ENCODE measurements at places on chromosomes 3 and 15.

GRCh38 chr3:69290006-69290405, 95.9 kb downstream of the FRMD4B start:
- DNase-seq, result no peak

GRCh38 chr3:123202451-123202850, 708 bp downstream of the SEC22A start:
- peak; percentile 20 for DNase-seq

DNA sequence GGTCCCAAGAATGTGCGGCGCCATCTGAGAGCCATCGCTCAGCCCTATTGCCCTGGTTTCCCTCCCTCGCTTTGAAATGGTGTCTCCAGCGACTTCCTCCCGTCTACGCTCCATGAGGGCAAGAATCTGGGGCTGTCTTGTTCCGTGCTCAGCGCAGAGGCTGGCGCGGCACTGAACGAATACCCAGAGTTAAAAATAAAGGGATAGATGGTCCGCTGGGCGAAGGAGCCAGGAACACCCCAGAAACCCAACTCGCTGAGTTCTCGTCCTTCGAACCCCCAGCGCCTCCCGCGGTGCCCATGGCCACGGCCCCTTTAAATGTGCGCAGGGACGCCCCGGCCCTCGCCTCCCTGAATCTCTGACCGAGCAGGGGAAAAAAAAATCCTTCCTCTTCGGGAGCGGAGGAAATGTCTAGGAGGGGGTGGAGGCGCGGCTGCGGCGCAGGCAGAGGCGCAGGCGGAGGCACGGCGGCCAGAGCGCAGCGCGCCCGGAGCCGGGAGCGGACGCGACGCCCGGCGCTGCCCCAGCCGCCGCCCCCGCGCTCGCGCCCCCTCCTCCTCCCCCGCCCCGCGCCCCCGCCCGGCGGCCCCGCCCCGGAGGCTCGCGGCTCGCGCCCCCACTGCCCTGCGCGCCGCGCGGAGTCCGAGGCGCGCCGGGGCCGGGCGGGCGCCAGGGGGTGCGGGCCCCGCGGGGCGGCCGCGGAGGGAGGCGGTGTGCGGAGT, 8.5 kb upstream of the FGD5 start:
- no peak for DNase-seq

GRCh38 chr3:17384567-17385296, 357.7 kb downstream of the TBC1D5 start:
- no peak for DNase-seq

GRCh38 chr3:44845528-44846520, 15.9 kb upstream of the TMEM42 start:
- peak; percentile 23 for DNase-seq

DNA sequence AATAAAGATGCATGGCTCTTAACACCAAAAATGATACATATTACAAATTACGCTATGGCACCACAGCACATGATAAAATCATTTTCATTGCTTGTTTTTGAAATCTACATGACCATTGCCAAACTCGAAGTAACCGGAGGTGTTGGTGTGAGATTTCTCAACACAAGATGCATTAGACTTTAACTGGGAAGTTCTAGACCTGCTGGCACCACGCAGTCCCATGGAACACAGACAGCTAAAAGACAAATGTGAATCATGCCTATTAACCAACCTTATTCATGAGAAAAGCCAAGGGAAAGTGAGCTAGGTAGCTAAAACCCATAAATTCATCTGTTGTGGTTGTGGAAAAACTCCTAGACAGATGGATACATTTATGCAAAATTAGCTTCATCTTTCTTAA, 595.4 kb downstream of the FOXP1 start:
- DNase-seq, result no peak

- no peak for DNase-seq
Observed at GRCh38 chr3:81581966-81582599, 179.4 kb downstream of the GBE1 start.

- DNase-seq, result no peak
Observed at GRCh38 chr15:88262064-88262463, 5.5 kb upstream of the NTRK3 start.

- DNase-seq, result no peak
Observed at GRCh38 chr15:31328969-31329639, 2.5 kb downstream of the KLF13 start.

All from cerebellum (tissue), 4 donors.